ENCODE measurements at places on chromosomes 3 and 15. TPM values are rescaled to one million over a fixed set of nuclear protein-coding genes. Genes with fewer than 3 reads are reported as not detected.

GRCh38 chr3:30680789-30681648, 74.6 kb downstream of the TGFBR2 start:
- DNase-seq, result peak; percentile 70

Gene MYLK
- polyA plus RNA-seq, result 3.2 TPM

Gene FBXO40
- 4.7 TPM for polyA plus RNA-seq

DNA sequence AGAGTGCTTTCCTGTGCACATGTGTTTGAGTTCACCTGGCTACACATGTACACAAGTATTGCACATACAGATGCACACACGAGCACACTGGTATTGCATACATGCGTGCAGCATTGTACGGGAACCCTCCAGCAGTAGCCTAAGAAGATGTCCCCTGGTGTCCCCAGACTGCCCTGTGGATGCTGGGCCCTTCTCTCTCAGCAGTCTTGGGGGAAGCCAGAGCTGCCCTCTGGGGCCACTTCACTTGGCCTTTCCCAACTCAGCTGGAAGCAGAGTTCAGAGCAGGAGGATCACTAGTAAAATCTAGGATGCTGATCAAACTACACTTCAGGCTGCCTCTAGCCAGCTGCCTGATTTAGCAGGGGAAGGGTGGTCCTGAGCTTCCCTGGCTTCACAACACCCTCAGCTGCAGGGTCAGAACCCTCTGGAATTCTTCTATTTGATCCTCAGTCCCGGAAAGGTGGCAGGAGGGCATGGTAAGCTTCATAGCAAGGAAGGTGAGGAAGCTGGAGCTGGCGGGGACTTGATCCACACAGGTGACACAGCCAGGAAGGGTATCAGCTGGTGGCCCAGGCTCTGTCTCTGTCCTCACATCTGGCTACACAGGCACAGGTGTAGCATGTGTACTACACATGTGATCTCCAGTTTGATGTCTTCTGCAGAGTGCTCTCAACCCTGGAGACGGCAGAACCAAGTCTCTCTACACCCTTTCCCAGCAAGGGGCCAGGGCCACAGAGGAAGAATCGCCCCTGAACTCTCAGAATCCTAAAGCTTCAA, 36.5 kb downstream of the KLF15 start:
- DNase-seq, result no peak

DNA sequence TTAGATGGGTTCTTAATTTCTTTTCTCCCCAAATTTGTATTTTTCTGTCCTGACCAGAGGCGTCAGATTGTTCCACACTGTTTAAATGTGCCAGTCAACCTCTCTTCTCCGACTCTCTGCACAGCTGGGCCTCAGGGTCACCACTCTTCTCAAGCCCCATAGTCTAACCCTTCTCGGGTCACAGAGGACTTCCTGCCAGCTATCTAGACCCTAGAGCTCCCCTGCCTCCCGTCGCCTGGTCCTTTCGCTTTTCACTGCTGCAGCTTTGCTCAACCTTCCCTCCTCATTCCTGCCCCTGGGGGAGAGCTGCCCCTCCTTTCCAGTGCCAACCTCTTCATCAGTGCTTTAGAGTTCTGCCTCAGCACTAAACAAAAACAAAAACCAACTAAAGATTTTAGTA, 151.7 kb downstream of the ATG7 start:
- no peak for DNase-seq

DNA sequence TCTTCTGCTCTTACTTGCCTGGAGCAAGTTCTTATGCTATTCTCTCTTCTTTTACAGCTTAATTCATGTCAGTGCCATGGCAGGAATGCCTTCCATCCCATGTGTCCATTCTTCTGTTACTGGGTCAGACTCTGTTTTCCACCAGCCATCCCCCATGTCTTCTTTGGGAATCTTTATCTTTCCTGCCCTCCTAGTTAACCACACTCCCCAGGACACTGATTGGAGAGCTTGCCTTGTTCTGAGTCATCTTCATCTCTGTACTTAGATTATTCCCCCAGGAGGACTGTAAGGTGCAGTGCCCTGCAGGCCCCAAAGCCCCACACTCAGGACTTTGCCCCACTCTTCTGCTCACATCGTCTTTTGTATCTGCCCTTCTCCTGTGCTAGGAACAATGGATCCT, 3.6 kb downstream of the ABHD17C start:
- DNase-seq, result no peak

DNA sequence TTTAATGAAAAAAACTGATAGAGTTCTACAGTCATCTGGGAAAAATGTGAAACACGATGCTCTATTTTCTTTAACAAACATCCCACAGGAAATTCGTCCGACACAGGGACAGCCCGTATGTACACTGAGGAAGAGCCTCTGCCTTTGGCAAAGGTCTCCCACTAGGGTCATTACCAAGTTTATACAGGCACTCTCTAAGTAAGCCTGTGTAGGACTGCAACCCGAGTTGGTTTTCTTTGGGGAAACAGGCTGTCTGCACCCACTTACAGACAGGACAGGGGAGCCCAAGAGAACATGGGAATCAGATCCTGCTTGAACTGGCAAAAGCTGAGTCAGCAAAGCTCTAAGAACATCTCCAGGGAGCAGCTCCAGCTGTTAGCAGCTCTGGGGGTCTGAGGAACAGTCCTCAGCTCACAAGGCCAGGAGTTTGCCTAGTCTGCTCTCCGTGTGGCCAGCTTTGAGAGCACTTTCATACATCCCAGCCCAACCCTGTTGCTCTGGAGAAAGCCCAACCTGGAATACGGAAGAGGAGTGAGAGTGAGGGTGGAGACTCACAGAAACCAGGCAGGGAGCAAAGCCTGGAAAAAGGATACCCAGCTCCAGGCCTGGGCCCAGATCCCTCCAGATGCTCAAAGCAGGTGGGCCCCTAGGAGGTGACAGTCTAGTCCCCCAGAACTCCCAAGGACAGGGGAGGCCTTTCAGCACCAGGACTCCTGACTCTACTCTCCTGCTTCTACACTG, 1.9 kb downstream of the TBC1D2B start:
- peak; percentile 42 for DNase-seq

DNA sequence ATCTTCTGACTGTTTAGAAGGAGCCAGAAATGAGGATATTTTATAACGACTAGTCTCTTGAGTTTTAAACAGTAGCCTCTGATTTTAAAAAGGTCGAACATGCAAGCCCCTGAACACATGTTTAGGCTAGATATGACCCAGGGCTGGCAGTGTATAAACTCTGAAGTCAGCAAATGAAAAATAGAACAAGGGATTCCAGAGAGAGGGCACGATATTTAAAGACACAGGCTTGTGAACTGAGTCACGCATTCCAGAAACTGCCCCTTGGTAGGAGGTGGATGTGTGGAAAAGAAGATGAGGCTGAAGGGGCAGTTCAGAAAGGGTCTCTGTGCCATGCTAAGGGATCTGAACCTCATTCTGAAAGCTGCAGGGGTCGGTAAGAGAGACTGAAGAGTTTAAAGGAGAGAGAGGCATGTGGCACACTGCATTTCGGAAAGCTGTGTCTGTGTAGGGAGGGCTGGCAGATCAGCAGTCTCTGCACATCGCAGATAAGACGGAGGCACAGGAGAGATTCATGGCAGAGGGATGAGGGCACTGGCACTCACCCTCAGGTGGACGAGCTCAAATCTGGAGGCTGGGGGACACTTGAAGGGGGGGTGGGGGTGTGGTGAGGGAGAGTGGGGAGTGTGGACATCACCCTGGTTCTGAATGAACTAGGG, 22.1 kb downstream of the ST8SIA2 start:
- no peak for DNase-seq

Gene TRAIP
- polyA plus RNA-seq, result 1.3 TPM

Gene WDR49
- polyA plus RNA-seq, result 0.03 TPM

DNA sequence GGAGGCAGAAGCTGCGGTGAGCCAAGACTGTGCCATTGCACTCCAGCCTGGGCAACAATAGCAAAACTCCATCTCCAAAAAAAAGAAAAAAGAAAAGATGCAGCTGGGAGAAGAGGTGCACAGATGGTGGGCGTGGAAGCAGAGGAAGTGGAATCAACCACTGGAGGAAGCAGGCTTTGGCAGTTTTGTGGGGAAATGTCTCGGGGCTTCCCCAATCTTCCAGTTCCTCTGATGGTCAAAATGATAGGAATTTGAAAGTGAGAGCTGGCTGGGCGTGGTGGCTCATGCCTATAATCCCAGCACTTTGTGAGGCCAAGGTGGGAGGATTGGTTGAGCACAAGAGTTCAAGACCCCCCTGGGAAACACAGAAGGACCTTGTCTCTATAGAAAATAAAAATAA, 48.1 kb upstream of the SMAD3 start:
- no peak for DNase-seq

Gene CAMP
- 0.76 TPM for polyA plus RNA-seq

GRCh38 chr3:186786922-186787321, 3.5 kb downstream of the EIF4A2 start:
- no peak for DNase-seq
